Psoas muscle (tissue), 8 donors: ENCODE measurements at places on chromosomes 4 and X. TPM values are rescaled to one million over a fixed set of nuclear protein-coding genes. Genes with fewer than 3 reads are reported as not detected.

NXF2 gene
- total RNA-seq = not detected

FAM47A gene
- not detected for total RNA-seq

CSN1S1 gene
- not detected for total RNA-seq

KLKB1 gene
- 0.91 TPM for total RNA-seq

ZFYVE28 gene
- 3.6 TPM for total RNA-seq

RTL9 gene
- 0.64 TPM for total RNA-seq

FGG gene
- not detected for total RNA-seq

IL2RG gene
- total RNA-seq = 1.2 TPM

GJB1 gene
- total RNA-seq = not detected

MAGED4 gene
- not detected for total RNA-seq

MAP7D2 gene
- 0.32 TPM for total RNA-seq

C4orf36 gene
- 1.5 TPM for total RNA-seq

MAGEA2B gene
- total RNA-seq = not detected

WNK3 gene
- 0.18 TPM for total RNA-seq

FMR1NB gene
- total RNA-seq = not detected

TMSB15C gene
- 0.17 TPM for total RNA-seq

SCARB2 gene
- 163 TPM for total RNA-seq

FRMD7 gene
- 0.13 TPM for total RNA-seq

GPR119 gene
- total RNA-seq = not detected

CXCL11 gene
- total RNA-seq = not detected

FATE1 gene
- total RNA-seq = not detected

ATP11C gene
- 3.9 TPM for total RNA-seq

FHIP1A gene
- total RNA-seq = 46.7 TPM

F8 gene
- 31.7 TPM for total RNA-seq

GPR82 gene
- total RNA-seq = not detected

TLR1 gene
- total RNA-seq = 4.1 TPM

SLC4A4 gene
- 2.0 TPM for total RNA-seq

MAGEB4 gene
- not detected for total RNA-seq

TMEM271 gene
- not detected for total RNA-seq

TEX13C gene
- total RNA-seq = not detected

BGN gene
- total RNA-seq = 62.4 TPM

FRMPD4 gene
- 0.04 TPM for total RNA-seq

SH3RF1 gene
- 20.6 TPM for total RNA-seq

MTMR8 gene
- 0.54 TPM for total RNA-seq

PLXNB3 gene
- total RNA-seq = 1.5 TPM

CT45A2 gene
- total RNA-seq = not detected

NALF2 gene
- 0.09 TPM for total RNA-seq

TAPT1 gene
- total RNA-seq = 43.6 TPM

TMEM131L gene
- total RNA-seq = 21.2 TPM

CAPN6 gene
- total RNA-seq = 0.71 TPM

COPS4 gene
- total RNA-seq = 60.2 TPM

OPRPN gene
- total RNA-seq = not detected

RHOXF1 gene
- total RNA-seq = not detected

PAGE4 gene
- not detected for total RNA-seq

PAK3 gene
- total RNA-seq = 0.15 TPM

CLDN34 gene
- not detected for total RNA-seq

GATB gene
- 22.8 TPM for total RNA-seq

CENPVL2 gene
- total RNA-seq = not detected

USP17L15 gene
- not detected for total RNA-seq

TCEAL7 gene
- total RNA-seq = 1.1 TPM

SUPT20HL2 gene
- total RNA-seq = not detected

YY2 gene
- 1.8 TPM for total RNA-seq

PNCK gene
- 0.92 TPM for total RNA-seq

ATP1B4 gene
- total RNA-seq = 13.2 TPM

QRFPR gene
- not detected for total RNA-seq

TLR2 gene
- total RNA-seq = 2.2 TPM
